ENCODE measurements at places on chromosomes 5 and 9. TPM values are rescaled to one million over a fixed set of nuclear protein-coding genes. Genes with fewer than 3 reads are reported as not detected.

SLC22A4 gene
- 0.83 TPM for total RNA-seq

C5orf22 gene
- total RNA-seq = 15.3 TPM

GALT gene
- total RNA-seq = 24.3 TPM

CDX1 gene
- total RNA-seq = 0.09 TPM

GRIA1 gene
- under 0.01 TPM for total RNA-seq

SYK gene
- total RNA-seq = under 0.01 TPM

ADRA1B gene
- 0.14 TPM for total RNA-seq

LVRN gene
- 0.28 TPM for total RNA-seq

TUBB4B gene
- total RNA-seq = 110 TPM

SOWAHA gene
- total RNA-seq = not detected

AGXT2 gene
- not detected for total RNA-seq

SNCB gene
- total RNA-seq = not detected

ZNG1E gene
- total RNA-seq = 26.3 TPM

SNX30 gene
- 25.2 TPM for total RNA-seq

GAS1 gene
- total RNA-seq = 85.8 TPM

Measured in smooth muscle cell of bladder (primary cell).